ENCODE measurements at places on chromosomes 12 and 14. TPM values are rescaled to one million over a fixed set of nuclear protein-coding genes. Genes with fewer than 3 reads are reported as not detected.

The VTI1B gene
- 93.7 TPM for total RNA-seq

The ARHGAP9 gene
- total RNA-seq = 116 TPM

The MYH7 gene
- total RNA-seq = not detected

The GNB3 gene
- total RNA-seq = 0.48 TPM

The TBX5 gene
- total RNA-seq = not detected

The RNF31 gene
- total RNA-seq = 85.9 TPM

The LPAR5 gene
- 10.6 TPM for total RNA-seq

The ANKRD33 gene
- total RNA-seq = not detected

The ABCD2 gene
- 4.5 TPM for total RNA-seq

The MMP19 gene
- total RNA-seq = 1.0 TPM

The SPTSSA gene
- 11.6 TPM for total RNA-seq

The BEST3 gene
- not detected for total RNA-seq

The TEX52 gene
- total RNA-seq = not detected

The PPM1A gene
- 54.6 TPM for total RNA-seq

The E2F7 gene
- total RNA-seq = 7.9 TPM

The ZNF385A gene
- total RNA-seq = 0.78 TPM

The NRL gene
- 1.6 TPM for total RNA-seq

The C12orf50 gene
- total RNA-seq = not detected

The TAS2R7 gene
- total RNA-seq = not detected

The SOAT2 gene
- 1.00 TPM for total RNA-seq

The NINJ2 gene
- total RNA-seq = 3.3 TPM

The PLEKHG7 gene
- not detected for total RNA-seq

The SYCP3 gene
- total RNA-seq = 0.22 TPM

The HOXC12 gene
- total RNA-seq = not detected

The TEX22 gene
- 1.4 TPM for total RNA-seq

The HOXC9 gene
- total RNA-seq = not detected

The STX2 gene
- 22.1 TPM for total RNA-seq

The RPL10L gene
- total RNA-seq = not detected

The DRAM1 gene
- 9.7 TPM for total RNA-seq

The PLA2G1B gene
- not detected for total RNA-seq

The RIMKLB gene
- total RNA-seq = 6.1 TPM

The CLEC6A gene
- not detected for total RNA-seq

The OTUB2 gene
- 1.8 TPM for total RNA-seq

The CATSPERB gene
- total RNA-seq = 1.1 TPM

The ATF7 gene
- 28.1 TPM for total RNA-seq

The GDF3 gene
- not detected for total RNA-seq

The BRMS1L gene
- total RNA-seq = 10.0 TPM

The SCYL2 gene
- 40.1 TPM for total RNA-seq

The BMAL2 gene
- total RNA-seq = 21.6 TPM

The CISTR gene
- total RNA-seq = not detected

The CYP27B1 gene
- total RNA-seq = 7.2 TPM

The GPR84 gene
- total RNA-seq = 0.15 TPM

The ARID2 gene
- 25.5 TPM for total RNA-seq

The GATC gene
- total RNA-seq = 30.6 TPM

The TPH2 gene
- not detected for total RNA-seq

The ADCY4 gene
- 0.84 TPM for total RNA-seq

The TEP1 gene
- 33.0 TPM for total RNA-seq

The KIF26A gene
- total RNA-seq = 0.15 TPM

The EIF2S3B gene
- 1.7 TPM for total RNA-seq

The NELL2 gene
- 67.0 TPM for total RNA-seq

The PMEL gene
- 0.28 TPM for total RNA-seq

The KRT3 gene
- not detected for total RNA-seq
